ENCODE measurements at places on chromosomes 7 and 10.

GRCh38 chr10:31399631-31400030 is 80.6 kb downstream of the ZEB1 start:
- no peak for DNase-seq

GRCh38 chr10:13840036-13840435 is 253.3 kb downstream of the PRPF18 start:
- no peak for DNase-seq

- DNase-seq = no peak
Observed at GRCh38 chr10:125201791-125202622, 41.6 kb upstream of the CTBP2 start.

DNA sequence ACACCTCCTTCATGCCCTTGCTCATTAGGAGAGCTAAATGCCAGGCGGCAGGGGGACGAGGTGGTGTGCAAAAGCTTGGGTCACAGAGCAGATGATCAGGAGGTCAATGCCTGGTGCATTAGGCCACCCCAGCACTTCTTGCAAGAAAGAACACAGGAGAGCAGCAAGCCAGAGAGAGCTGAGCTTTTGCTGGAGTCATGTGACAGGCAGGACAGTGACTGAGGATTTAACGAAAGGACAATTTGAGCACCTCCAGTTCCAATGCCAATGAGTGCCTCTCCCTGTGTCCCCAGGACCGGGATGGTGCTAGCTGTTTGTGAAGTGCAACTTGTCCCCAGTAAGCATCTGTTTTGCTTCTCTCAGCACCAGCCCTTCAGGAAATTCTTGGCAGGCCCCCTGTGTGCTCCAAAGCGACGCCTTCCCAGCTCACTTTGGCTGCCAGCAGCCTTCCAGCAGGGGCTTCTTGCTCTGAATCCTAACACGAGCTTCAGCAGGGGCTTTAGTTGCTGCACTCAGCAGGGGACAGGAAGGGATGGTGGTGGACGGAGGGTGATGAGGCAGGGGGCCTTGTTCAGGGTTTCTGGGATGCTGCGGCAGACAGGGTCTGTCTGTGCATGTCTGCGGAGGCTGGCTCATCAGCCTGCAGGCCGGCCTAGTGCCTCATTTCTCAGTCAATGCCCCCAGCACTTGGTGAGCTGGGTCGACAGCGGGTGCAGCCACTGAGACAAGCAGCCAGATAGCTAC is 368.1 kb downstream of the RPS24 start:
- no peak for DNase-seq

- peak; percentile 99 for DNase-seq
Observed at GRCh38 chr7:16739863-16740622, 13.5 kb upstream of the TSPAN13 start.
